ENCODE measurements at places on chromosomes 1 and 21.

- no peak for DNase-seq
Observed at GRCh38 chr21:45592626-45593134, 50.4 kb upstream of the SLC19A1 start.

GRCh38 chr1:159854116-159854692 is 8.3 kb downstream of the VSIG8 start:
- DNase-seq, result no peak

- peak; percentile 20 for DNase-seq
Observed at GRCh38 chr1:186195377-186195931, 179.6 kb downstream of the TPR start.

DNA sequence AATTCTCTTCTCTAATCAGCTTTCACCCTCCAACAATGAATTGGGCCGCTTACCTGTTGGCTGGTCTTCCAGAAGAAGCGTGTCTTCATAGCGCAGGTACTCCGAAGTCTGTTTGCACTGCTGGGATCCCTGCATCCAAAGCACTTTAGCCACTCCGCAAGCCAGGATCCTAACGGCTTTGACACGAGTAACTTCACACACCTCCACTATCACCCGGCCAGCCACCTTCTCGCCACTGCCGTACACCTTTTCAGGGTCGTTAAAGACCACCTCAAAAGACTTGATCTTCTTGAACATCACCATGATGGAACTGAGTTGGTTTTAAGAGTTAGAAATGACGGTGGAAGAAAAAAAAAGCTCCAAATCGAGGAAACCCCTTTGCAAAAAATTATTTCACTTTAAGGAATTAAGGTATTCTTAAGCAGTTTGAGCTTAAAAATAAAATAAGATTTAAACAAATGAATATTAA is 381 bp downstream of the TXNIP start:
- no peak for DNase-seq

DNA sequence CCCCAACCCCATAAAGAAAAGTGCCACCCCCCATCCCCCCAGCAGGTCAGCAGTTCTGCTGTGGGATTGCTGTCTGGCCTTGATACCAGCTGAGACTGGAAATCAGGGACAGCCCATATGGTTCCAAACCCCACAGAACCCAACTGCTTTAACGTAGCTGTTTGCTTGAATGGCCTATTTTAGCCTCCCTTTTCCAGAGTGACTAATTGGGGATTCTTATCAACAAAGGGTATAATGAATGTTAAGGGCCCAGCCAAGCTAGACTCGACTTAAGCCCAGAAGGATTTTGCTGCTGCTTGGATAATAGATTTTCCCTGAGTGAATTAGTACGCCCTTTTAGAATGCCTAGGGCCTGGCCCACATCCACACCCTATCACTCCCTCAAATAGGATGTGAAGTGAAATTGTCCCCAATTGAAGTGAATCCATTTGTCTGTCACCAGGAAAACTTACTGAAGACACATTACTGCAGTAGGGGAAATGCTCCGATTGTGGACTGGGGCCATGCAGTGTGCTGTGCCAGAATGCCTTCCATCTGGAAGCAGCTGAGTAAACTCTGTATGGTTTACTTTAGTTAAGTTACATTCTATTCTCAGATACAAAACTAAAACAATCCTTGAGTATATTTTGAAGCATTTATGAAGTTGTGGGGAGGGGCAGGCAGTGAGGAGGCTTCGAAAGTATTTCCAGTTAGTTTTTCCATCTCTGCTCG is 156.9 kb downstream of the DHRS3 start:
- no peak for DNase-seq

- DNase-seq, result peak; percentile 99
Observed at GRCh38 chr1:32703479-32704291, 1.1 kb upstream of the SYNC start.

GRCh38 chr1:18197299-18197698 is 89.7 kb downstream of the IGSF21 start:
- DNase-seq, result no peak

DNA sequence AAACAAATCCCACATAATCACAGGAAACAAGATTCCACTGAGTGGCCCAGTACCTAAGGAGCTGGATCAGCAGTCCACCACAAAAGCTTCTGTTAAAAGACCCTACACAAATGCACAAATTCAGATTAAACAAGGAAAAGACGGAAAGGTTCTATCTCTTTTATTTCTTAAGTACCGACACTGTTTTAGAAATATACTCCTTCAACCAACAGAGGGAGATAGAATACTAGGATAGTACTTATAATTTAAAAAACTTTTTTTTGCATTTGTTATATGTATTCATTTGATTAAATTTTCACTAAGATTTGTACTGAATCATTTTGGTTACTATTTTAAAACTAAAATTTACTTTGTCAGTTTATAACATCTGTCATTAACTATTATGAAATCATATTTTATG is 12.5 kb downstream of the CDC7 start:
- DNase-seq, result no peak

- no peak for DNase-seq
Observed at GRCh38 chr1:101073836-101074235, 48.3 kb upstream of the DPH5 start.

GRCh38 chr1:76891931-76892622 is 24.8 kb downstream of the ST6GALNAC5 start:
- no peak for DNase-seq

- DNase-seq, result no peak
Observed at GRCh38 chr21:35156293-35157278, 107.5 kb upstream of the RUNX1 start.

DNA sequence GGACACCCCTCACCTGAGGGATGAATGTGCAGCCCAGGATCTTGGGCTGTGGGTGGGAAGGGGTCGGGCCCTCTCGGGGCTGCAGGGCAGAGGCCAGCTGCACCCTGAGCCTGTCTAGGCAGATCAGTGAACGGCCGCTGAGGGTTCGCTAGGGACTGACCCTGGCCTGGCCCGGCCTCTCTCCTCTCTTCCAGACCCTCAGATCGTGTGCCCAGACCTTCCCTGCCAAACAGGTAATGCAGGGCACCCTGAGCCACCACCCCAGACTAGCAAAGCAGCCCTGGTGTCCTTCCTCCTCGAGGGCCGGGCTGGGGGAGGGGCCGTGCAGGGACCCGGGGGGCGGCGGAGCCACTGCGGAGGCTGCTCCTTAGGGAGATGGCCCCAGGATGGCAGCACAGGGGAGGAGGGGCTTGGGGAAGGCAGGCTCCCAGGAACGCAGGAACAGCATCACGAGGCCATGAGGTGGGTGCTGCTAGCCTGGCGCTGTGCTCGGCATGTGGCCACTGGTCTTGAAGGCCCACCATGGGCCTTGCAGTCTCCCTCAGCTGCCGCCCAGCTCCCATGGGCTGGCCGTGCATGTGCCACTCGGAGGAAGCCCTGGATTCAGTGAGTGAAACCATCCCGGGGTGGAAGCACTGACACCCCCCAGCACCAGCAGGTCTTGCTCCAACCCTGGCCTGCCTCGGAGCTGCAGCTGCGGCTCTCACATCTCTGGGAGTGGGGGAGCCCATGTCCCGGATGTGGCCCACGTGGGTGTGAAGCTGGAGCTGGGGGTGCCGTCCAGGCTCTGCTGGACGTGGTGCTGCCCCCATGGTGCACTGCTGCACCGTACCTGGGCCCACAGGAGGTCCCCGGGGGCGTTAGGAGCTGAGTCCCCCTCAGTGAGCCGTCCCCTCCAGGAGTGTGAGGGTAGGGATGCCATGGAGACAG is 28.7 kb downstream of the COL6A2 start:
- DNase-seq, result no peak

- DNase-seq, result peak; percentile 65
Observed at GRCh38 chr1:240804475-240804874, 192.5 kb upstream of the GREM2 start.

DNA sequence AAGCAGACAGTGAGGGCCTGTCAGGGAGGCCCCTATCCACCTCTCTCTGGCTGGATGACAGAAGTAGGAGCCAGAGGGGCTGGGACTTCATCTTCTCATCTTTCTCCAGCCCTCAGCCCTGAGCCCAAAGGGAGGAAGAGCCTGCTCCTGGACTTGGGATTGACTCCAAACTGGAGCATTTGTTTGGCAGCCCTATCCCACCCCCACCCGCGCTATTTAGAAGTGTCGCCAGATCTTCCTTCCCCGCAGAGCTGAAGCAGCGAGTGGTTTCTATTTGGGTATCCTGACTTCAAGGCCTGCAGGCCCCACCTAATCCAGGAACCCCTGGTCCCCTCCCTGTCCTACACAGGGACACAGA is 9.6 kb downstream of the NES start:
- no peak for DNase-seq

DNA sequence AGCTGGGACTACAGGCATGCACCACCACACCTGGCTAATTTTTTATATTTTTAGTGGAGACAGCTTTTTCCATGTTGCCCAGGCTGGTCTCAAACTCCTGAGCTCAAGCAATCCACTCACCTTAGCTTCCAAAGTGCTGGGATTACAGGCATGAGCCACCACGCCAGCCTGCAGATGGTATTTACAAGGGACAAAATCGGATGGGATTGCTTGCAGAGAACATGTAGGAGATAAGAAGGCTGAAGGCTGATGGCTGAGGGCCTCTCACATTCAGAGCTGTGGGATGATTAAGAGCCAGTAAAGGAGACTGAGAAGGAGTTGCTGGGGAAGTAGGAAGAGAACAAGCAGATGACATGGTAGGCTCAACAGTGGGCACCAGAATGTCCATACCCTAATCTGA is 24.0 kb upstream of the QSOX1 start:
- no peak for DNase-seq

DNA sequence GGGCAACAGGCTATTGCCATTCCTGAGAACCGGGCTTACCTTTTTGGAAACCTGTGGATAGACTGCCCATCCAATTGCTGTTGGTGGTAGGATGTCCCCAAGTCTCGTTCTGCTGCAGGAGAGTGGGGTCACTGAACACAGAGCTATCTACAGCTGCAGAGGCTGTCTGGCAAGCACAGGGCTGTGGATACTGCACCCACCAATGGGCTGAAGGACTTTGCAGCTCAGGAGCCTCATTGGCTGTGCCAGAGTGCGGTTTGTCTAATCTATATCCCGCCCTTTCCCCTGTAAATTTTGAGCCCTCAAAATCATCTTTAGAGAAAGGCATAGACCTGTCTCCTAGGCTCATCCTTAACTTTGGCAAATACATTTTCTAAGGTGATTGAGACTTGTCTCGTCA is 15.3 kb downstream of the RNF187 start:
- DNase-seq, result no peak

GRCh38 chr1:70767377-70767776 is 280.2 kb downstream of the PTGER3 start:
- DNase-seq, result peak; percentile 67

GRCh38 chr1:237670302-237670701 is 220.4 kb downstream of the ZP4 start:
- DNase-seq, result no peak

GRCh38 chr1:77182083-77182482 is 37.1 kb downstream of the PIGK start:
- no peak for DNase-seq

- no peak for DNase-seq
Observed at GRCh38 chr1:203366476-203366875, 15.6 kb upstream of the FMOD start.

DNA sequence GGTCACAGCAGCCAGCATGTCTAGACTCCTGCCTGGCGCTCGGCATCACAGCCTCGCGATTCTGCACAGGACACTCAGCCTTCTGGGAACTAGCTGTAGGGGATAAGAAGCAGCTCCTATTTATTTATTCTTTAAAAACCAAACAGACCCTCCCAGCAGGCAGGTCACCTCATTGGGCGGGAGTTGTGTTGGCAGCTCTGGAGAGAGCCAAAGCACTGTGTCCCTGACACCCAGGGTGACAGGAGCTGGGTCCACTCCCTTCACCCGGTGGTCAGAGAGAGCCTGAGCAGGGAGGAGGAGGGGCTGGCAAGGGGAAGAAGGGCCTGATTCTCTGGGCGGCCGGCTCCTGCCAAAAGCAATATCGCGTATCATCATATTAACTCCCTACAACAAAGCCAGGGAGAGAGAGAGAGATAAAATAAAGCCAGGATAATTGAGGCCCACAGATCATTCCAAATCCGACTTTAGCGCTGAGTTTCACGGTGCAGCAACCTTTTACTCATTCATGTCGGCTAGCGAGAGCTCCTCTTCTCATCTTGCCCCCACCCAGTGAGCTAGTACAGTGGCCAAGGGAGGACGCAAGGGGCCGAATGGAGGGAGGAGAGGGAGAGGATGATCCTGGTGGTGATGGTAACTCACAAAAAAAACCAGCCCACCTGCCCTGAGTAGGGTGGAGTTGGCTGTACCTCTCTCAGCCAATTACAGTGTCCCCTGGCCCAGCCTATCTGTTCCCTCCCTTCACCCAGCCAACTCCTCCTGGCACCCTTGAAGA is 79.8 kb upstream of the IFFO2 start:
- DNase-seq, result no peak

DNA sequence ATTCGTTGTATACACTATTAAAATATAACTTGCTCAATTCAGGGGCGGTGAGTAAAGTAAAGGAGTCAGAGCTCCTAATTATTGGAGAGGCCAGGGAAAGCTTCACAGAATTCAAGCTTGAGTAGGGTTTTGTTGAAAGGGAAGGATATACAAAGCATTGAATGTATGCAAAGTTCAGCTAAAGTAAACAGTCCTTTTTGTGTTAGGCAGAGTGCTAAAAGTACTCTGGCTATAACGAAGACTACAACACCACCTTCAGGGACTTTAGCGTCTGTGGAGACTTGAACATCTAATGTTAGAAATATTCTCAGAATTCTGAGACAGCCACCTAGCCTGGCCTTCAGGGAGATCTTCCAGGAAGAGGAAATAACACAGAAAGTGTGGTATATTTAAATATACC is 1.1 kb downstream of the FALEC start:
- no peak for DNase-seq

DNA sequence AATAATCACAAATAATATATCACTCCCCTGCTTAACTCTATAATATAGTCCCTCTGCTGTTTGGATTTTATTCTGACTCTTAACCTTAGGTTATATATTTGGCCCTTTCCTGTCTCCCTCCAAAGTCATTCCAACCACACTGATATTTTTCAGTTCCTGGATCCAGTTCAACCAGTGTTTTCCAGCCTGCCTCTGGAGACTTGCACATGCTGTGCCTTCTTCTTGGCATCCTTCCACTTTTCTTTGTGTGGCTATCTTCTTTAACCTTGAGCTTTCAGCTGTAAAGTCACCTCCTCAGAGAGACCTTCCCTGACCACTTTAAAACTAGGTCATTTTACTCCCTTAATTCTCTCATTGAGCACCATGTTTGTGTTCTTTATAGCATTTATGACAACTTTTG is 19.4 kb downstream of the CERS2 start:
- no peak for DNase-seq

GRCh38 chr1:31306278-31306677 is 9.4 kb downstream of the ZCCHC17 start:
- peak; percentile 73 for DNase-seq

- no peak for DNase-seq
Observed at GRCh38 chr1:24130385-24130784, 12.6 kb downstream of the IL22RA1 start.

- no peak for DNase-seq
Observed at GRCh38 chr21:31176725-31177124, 138.4 kb upstream of the KRTAP19-8 start.

GRCh38 chr1:150409504-150410362 is 45.8 kb downstream of the RPRD2 start:
- no peak for DNase-seq

GRCh38 chr1:15027515-15027986 is 126.0 kb upstream of the TMEM51 start:
- peak; percentile 25 for DNase-seq
